CD4-positive, alpha-beta T cell treated with Interleukin-2 at 100 ng/mL for 4 hours (primary cell): ENCODE measurements at places on chromosomes 2 and 18.

- no peak for DNase-seq
These were observed 10.7 kb upstream of the NFE2L2 start for GRCh38 chr2:177275040-177275742.

DNA sequence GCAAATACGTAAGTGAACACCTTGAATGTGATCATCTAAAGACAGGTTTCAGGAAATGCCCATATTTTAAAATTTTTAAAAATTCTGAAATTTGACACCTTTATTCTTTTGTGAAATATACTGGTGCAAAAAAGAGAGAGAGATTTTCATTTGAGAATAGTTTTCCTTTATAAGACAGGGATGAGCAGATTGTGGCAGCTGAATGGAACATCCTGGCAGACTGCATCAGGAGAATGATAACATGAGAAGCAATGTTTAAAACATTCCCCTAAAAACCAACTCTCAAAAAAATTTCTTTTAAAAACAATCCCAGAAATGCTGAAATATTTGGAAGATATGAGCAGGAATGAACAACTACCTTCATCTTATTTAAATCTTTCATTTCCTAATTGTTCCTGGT lies 744.8 kb upstream of the ID2 start:
- no peak for DNase-seq

GRCh38 chr2:33614190-33614589 lies 15.1 kb upstream of the FAM98A start:
- DNase-seq = no peak

DNA sequence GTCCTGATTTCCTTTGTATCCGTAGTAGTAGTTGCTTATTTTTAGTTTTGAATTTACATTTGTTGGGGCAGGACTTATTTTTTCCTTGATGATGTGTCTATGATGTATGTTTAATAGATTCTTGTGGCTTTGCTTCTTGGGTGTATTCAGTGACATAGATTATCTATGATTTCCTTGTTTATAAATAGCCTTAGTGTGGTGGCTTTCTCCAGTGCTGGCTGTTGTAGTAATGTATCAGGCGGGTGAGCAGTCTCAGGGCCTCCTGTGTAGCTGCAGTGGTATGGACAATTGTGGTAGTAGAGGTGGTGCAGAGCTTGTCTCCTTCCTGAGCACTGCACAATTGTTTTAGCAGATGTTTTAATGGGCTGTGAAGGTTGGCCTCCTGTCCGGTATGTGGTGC lies 60.5 kb downstream of the SMCHD1 start:
- DNase-seq = no peak

DNA sequence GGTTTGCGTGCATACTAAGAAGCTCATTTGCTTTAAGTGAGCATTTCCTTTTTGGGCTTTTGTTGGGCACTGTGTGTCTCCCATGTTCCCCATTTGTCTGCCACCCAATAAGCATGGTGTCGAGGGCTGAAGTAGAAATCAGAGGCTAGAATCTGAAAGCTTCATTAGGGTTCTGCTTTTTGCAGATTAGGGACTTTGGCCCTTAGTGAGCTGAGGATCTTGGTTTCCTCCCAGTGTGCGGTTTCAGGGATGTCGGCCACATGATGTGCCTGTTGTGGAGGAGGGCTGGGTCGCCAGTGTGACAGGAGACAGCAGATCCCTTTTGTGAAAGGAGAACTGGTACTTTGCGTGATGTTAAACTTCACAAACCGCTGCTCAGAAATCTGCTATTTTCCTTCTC lies 41.1 kb downstream of the PLEKHB2 start:
- no peak for DNase-seq

- peak; percentile 25 for DNase-seq
These were observed 10.8 kb downstream of the AGFG1 start for GRCh38 chr2:227482638-227483340.

GRCh38 chr2:72350852-72351251 lies 203.2 kb upstream of the CYP26B1 start:
- DNase-seq = no peak

DNA sequence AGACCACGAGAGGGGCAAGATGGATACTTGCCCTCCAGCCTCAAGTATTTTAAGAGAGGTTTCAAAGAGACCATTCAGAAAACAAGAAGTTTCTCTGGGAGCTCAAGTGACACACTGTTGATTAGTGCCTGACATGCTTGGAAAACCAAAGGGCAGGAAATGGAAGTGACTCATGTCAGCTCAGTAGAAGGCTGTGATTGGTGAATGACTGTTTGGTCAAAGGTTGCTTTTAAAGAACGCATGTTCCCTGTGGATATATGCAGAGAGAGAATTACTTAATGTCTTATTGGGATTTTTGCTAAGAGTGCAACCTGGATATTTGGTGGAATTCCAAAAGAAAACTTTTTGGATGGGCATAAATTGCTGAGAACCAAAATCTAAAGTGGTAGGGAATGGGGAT lies 549.9 kb downstream of the XIRP2 start:
- DNase-seq = no peak

DNA sequence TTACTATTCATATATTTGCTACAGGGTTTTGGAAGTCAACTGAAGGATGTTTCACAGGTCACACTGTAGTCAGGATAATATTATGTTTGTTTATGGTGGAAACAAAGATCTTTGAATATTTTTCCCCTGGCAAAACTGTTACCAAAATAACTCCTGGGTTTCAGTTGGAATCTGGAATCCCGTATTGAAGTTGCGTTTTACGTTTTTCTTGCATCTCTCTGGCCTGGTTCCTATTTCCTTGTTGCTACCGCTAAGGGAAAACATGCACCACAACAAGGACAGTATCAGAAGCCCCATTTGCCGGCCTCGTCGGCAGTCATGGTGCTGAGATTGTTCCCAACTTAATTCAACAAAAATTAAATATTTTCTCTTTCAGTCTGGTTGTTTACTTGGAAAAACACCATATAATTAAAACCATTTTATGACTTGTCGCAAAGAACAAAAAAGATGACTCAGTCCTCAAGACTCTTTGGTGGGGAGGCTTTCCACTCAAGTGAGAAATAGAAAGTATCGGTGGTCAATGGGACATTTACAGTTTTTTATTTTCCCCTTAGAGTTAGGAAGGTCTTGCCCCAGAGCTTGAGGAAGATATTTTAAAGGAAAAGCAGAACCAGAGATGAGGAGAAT lies 42.3 kb downstream of the EN1 start:
- DNase-seq = no peak

- DNase-seq = no peak
These were observed 40.0 kb downstream of the BCL2L11 start for GRCh38 chr2:111160758-111161157.

DNA sequence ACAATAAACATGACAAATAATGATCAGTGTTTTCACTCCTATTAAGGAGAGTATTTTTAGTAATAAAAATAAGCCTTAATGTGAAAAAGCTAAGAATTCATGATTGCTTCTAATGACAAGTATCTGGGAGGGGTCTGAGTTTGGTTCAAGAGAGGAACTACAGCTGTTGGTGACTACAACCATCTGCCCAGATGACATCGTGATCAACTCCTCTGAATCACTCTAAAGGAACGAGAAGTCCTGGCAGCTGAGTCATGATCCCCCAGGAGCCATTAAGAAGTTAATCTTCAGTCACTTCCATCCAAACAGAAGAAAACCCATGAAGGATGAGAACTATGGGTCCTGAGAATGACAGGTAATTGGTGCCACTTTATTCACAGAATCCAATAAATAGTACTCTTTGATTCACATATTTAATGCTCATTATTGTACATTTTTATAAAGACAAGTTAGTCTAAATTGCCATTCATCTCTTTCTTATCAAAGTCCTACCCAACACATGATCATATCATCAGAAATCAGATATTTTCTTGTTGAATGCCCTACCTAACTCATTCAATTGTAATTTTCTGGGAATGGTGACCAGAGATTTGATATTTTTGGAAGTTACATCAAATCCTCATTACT lies 6.8 kb downstream of the TFPI start:
- no peak for DNase-seq

DNA sequence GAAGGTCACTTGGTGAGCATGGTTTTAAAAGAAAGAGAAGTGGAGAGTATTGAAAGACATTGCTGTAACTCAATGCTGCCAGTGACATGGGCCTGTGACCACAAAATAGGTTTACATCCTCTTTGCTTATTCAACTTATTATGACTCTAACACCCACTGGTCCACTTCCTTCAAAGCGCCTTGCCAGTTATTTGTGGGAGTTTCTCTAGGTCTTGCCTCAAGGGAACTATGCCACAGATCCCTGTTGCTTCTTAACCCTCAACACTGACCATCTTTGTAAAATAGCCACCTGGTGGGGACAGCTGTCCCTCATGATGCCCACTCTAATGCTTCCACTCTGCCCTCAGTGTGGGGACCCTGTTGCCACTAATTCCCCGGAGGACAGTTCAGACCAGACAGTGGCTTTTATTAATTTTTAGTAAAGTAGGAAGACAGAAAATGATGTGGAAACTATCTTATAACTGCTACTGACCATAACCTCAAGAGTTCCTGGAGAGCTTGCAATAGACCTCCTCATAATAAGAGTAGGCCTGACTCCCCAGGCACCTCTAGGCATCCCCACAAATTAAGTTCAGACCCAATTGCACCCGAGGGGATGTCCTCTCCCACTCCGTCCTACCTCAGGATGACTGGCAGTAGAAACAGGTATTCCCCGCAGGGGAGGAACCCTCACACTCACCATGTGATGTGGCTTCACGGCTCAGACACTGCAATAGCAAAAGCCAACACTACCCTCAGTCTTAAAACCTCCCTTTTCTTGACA lies 31.3 kb upstream of the SLC25A52 start:
- DNase-seq = no peak

DNA sequence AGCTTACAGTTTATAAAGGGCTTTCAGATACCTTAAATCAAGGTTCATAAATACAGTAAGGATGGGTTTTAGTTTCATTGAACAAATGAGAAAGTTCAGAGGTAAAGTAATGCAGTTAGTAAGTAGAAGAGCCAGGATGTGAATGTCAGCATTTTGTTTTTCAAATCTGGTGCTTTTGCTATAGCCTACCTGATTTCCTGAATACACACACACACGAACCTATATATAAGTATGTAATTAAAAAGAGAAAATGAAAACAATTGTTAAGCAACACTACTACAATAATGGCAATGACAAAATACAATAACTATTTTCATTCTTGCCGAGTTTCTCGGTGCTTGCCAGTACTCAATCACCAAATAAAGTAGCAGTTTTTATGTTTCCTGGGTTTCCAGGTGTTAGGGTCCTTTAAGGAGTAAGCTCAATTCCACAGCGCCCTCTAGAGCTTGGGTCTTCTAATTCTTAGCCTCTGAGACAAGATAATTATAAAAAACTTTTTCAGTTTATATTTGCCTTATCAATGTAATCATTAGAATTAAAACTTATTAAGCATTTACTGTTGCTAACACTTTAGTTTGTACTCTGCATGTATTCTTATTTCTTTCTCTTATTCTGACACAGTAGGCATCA lies 512.9 kb upstream of the ACVR2A start:
- DNase-seq = peak; percentile 66

GRCh38 chr2:229910832-229911412 lies 10.9 kb downstream of the TRIP12 start:
- peak; percentile 50 for DNase-seq

GRCh38 chr2:234422273-234422732 lies 74.6 kb downstream of the ARL4C start:
- DNase-seq = peak; percentile 80

DNA sequence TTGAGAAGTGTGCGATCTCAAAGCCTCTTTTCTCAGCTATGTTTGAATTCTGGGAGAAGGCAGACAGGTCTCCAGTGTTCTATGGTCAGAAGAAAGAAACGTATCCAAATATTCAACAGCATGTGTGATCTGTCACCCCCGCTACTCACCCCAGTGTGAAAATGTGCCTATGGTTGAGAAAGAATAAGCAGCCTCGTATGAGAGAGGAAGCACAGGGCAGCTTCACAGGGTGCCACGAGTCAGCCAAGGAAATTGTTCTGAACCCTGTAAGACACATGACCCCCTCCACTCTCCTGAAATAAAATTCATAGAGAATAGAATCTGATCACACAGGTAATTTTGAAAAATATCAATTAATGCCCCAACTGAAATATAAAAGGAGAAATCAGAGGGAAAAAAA lies 8.0 kb upstream of the SF3B1 start:
- no peak for DNase-seq

DNA sequence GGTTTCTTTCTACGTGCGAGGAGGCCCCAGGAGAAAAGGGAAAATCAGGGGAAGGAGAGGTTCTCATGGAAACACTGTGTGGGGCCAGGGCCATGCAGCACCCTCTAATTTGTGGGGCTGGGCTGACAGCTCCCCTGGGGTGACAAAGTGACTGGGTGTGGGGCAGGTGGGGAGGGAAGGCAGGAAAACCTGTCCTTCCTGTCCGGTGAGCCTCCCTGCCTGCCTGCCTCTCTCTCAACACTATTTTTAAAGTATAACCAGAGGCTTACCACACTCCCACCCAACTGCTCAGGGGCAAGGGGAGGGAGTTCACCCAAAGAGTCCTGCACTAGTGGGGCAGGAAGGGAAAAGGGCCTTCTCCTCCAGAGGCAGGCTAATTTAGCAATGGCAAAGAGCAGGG lies 10.5 kb upstream of the EPAS1 start:
- no peak for DNase-seq

DNA sequence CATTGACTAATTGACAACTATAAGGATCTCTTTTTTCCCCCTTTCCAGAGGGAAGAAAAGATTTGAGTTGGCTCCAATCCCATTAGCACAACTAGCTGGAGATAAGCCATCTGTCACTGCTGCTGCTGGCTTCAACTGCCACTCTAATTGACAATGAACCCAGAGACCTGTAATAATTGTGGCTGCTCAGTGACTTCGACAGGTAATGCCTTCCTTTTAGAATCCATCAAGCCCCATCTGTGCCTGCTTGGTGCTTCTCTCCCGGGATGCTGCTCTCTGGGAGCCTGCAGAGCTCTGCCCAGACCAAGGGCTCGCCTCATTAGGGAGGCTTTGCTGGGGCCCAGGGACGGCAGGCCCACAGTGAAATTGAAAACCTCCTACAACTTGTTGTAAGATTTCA lies 376.7 kb upstream of the SOX11 start:
- DNase-seq = no peak

- DNase-seq = no peak
These were observed 679.0 kb upstream of the ID2 start for GRCh38 chr2:8002765-8003393.

- no peak for DNase-seq
These were observed 1.7 kb upstream of the MSGN1 start for GRCh38 chr2:17814601-17815000.

DNA sequence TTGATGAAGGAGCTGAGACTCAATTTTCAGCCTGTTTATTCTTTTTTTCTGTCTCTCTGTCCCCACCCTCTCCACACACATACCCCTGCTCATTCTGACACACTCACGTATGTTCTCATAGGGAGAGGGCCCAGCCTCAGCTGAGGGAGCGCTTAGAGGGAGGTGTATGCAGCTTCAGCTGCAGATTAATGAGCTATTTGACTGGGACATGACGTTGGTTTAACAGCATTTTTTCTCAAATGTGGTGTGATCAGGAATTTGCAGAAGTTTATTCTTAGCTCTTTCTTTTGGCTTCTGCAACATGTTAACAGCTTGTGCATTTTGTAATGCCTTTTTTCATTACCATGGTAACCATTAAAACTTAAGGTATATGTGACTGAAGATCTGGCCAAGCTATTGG lies 1547.1 kb upstream of the PIK3C3 start:
- DNase-seq = no peak
